NCI-H1417 treated with DMSO at 0.1 percent for 48 hours (cell line): ENCODE measurements at places on chromosomes 11 and 22.

DNA sequence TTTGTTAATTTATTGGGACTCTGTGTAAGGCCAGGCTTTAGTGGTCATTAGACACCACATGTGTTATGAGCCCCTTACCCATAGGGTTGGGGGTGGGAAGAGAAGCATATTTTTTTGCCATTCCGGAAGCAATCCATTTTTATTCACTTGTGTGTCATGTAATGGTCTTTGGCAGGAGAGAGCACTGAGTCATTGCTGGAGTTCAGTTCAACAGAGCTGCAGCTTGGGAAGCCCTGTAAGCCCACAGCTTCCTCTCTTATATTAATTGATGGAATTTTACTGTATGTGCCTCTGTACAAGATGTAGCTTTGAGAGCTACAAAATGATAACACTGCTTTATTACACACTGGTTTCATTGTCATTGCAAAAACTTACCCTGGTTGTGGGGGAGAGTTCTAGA, 177.3 kb upstream of the SORL1-AS1 start:
- no peak for DNase-seq

DNA sequence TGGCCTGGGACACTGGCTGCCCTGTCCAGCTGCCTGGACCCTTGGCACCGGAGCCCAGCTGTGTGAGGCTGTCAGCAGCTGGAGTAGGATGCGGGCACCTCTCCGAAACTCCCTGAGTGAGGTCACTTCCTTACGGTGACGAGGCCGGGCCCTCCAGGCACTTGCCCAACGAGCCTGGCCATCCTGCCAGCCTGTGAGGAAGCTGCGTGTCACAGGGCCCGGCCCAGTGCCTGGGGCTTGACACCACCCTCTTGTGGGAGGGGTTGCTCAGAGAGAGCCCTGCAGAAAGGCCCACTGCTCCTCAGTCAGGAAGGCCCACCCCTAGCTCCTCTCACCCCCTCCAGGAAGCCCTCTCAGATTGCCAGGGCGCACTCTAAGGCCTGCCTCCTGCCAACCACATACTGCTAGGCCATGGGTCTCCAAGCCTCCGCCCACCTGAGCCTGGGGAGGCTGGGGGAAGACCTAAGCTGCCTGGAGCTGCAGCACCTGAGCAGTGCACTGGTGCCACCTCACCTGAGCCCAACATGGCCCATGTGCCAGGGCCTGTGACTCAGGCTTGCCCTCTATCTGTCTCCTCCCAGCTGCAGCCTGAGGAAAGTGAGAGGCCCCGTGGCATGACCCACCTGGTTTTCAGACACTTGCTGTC, 4.3 kb upstream of the PHLDA2 start:
- no peak for DNase-seq

- no peak for DNase-seq
Observed at GRCh38 chr22:26546282-26546681, 34.0 kb upstream of the TFIP11 start.

GRCh38 chr11:46485856-46486443, 94.4 kb upstream of the CHRM4 start:
- DNase-seq = peak; percentile 48

DNA sequence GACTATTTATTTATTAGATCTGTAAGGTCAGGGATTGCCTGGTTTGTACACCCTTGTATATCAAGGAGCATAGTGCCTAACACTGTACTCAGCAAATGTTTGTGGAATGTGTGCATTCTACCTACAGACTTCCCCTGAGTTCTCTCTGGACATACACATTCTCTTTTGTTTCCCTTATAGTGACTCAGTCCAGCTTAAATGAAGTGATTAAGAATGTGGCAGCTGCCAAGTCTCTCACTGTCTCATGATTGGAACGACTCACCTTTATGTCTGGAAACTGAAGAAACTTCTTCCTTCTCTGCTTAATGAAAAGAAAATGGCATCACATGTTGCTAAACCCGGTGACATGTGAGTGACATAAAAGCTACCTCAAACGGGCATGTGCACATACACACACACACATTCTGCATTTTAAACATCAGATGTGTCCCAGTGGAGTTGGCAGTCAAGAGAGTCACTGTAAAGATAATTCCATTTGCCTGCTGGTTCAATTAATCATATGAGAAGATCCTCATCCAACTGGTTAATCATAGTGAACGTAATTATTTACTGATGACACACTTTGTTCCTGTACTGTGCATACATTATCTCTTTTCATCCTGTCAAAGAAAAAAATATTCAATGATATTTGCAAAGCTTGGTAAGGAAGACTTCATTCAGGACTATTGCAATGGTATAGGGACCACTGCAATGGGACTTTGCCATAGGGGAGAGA, 42.8 kb downstream of the GLYAT start:
- no peak for DNase-seq

DNA sequence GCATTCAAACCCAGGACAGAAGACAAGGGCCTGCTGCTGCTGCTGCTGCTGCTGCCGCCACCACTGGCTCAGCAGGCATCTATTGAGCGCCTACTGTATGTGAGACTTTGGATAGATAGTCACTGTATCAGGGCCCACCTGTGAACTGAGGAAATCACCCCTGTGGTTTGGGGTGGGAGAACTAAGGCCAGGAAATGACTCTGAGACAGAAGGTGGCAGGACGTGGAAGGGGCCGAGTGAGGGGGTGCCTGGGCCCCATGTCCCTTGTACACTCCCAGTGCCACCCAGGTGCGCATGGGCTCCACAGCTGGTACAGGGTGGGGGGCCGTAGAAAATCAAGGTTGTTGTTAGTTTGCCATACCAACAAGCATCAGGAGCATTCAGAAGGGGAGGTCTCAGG, 50.6 kb downstream of the ARHGAP8 start:
- DNase-seq = no peak

DNA sequence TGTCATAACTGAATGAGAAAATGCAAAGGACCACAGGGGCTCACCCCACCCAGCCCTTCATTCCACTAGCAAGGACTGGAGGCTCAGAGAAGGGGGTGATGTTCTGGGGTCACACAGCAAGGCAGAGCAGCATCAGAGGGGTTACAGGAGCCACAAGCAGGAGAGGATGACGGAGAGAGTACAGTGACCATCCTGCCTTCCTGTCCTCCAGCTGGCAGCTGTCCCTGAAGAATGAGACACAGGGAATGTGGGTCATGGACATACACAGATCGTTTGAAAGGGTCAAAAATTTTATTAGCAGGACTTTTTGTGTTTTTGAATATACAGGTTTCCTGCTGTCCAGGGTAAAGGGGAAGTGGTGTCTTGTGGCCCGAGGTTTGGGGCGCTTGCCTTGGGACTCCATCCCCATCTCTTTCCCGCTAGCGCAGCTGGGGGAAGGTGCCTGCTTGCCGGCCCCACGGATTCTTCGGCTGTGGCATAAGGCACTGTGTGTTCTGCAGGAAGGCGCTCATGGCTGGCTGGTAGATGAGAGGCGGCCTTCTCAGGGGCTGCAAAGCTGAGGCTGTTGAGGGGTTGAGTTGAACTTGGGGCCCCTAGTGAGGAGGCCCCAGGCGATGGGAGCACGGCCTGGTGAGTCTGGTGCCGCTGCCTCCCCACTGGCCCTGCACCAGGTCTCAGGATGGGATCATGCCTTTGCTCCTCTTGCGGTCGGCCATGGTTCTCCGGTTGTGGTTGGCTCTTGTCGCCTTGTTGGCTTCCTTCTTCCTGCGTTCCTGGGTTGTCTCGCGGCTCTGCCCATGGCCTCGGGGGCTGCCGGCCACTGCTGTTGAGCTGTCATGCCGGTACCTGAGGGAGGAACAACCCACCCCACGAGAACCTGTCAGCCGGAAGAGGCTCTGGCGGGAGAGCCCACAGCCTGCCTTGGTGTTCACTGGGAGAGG, 21.4 kb downstream of the UQCR10 start:
- DNase-seq = no peak
